Esophagus muscularis mucosa (tissue), 4 donors: ENCODE measurements at places on chromosomes 6 and 20. TPM values are rescaled to one million over a fixed set of nuclear protein-coding genes. Genes with fewer than 3 reads are reported as not detected.

DNA sequence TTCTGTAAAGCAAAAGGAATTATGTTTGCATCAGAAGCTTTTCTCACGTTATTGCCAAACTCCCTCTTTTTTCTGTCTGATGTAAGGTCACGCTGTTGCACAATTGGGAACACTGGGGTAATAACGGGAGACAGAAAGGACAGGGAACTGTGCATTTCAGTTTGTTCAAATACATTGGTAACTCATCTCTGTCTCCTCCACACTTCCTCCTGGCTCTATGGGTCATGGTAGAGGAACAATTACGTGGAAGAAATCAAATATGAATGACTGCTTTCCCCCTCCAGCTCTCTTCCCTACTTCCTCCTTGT, 132.2 kb upstream of the TNFAIP3 start:
- no peak overlapping the region for H3K27ac ChIP-seq
- H3K4me3 ChIP-seq: no peak overlapping the region
- no peak for DNase-seq
- no peaks in the 10 kb centered on the region for H3K36me3 ChIP-seq
- H3K27me3 ChIP-seq: no peaks in the 10 kb centered on the region

- DNase-seq: no peak
- H3K4me1 ChIP-seq: no peaks in the 10 kb centered on the region
- H3K4me3 ChIP-seq: no peak overlapping the region
- peaks cover 62% of the 10 kb centered on the region for H3K36me3 ChIP-seq
These were observed 15.0 kb downstream of the C20orf173 start for GRCh38 chr20:35514371-35514932.

GRCh38 chr6:20605061-20605460, 70.8 kb downstream of the CDKAL1 start:
- H3K36me3 ChIP-seq: no peaks in the 10 kb centered on the region
- H3K4me3 ChIP-seq: no peak overlapping the region
- no peaks in the 10 kb centered on the region for H3K4me1 ChIP-seq
- DNase-seq: no peak
- H3K27ac ChIP-seq: no peak overlapping the region
- no peaks in the 10 kb centered on the region for H3K27me3 ChIP-seq

GRCh38 chr6:709471-710056, 16.6 kb upstream of the EXOC2 start:
- H3K4me3 ChIP-seq: peak overlapping the region; percentile 81
- peaks cover 14% of the 10 kb centered on the region for H3K4me1 ChIP-seq
- no peak for DNase-seq
- no peak overlapping the region for H3K27ac ChIP-seq

DNA sequence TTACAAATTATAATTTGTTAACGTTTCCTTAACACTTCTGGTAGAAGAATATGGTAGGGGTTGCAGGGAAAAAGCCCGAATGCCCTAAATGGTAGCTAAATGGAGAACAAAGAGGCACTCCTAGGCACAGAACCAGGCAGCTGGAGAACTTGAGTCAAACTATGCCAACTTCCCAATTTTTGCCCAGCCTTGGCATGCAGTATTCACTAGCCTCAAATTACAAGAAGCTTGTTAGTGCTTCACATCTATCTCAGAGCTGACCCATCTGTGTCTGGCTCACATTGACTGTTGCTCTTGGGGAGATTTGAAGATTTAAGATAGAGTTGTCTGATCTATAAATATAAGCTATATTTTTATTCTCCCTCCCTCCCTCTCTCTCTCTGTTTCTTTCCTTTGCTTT, 19.4 kb upstream of the LRFN2 start:
- no peaks in the 10 kb centered on the region for H3K36me3 ChIP-seq
- no peak for DNase-seq
- H3K4me3 ChIP-seq: no peak overlapping the region
- no peaks in the 10 kb centered on the region for H3K27me3 ChIP-seq
- H3K4me1 ChIP-seq: no peaks in the 10 kb centered on the region

DNA sequence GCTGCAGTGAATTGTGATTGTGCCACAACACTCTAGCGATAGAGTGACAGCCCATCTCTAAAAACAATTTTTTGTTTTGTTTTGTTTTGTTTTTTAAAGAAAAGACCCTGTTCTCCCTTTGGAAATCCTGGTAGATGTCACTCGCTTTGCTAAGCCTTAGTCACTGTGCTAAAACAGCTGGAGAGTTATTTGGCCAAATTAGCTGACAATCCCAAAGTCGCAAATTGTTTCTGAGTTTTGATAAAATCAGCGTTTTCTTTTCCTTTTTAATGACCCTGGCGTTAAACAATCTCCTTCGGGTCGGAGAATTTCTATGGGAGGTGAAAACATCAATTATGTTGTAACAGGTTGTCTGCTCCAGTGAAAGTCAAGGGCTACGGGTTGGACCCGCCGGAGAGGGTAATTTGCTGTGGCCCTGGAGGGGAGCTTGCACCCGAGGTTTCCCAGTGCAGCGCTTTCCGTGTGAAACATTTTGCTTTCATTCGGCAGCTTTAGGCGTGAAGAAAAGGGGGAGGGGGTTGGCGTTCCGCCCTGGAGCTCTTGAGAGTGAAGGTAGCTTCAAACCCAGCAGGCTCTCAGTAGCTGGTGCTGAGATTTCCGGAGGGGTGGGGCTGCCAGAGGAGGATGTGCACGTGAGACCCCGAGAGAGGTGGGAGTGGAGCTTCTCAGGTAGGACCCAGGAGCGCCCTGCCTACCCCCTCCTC, 296.6 kb downstream of the PHACTR1 start:
- H3K27me3 ChIP-seq: peaks cover 14% of the 10 kb centered on the region
- no peaks in the 10 kb centered on the region for H3K36me3 ChIP-seq
- H3K4me3 ChIP-seq: peak overlapping the region; percentile 52
- H3K27ac ChIP-seq: no peak overlapping the region
- DNase-seq: peak; percentile 86
- H3K4me1 ChIP-seq: peaks cover 31% of the 10 kb centered on the region

- H3K27ac ChIP-seq: no peak overlapping the region
- no peak for DNase-seq
- peaks cover 12% of the 10 kb centered on the region for H3K4me1 ChIP-seq
- H3K4me3 ChIP-seq: no peak overlapping the region
- H3K36me3 ChIP-seq: no peaks in the 10 kb centered on the region
These were observed 19.9 kb downstream of the TPD52L1 start for GRCh38 chr6:125173341-125174095.

- H3K27me3 ChIP-seq: no peaks in the 10 kb centered on the region
- H3K27ac ChIP-seq: no peak overlapping the region
- no peaks in the 10 kb centered on the region for H3K36me3 ChIP-seq
- no peak for DNase-seq
- H3K4me3 ChIP-seq: no peak overlapping the region
These were observed 34.0 kb upstream of the SCGN start for GRCh38 chr6:25617997-25618396.

DNA sequence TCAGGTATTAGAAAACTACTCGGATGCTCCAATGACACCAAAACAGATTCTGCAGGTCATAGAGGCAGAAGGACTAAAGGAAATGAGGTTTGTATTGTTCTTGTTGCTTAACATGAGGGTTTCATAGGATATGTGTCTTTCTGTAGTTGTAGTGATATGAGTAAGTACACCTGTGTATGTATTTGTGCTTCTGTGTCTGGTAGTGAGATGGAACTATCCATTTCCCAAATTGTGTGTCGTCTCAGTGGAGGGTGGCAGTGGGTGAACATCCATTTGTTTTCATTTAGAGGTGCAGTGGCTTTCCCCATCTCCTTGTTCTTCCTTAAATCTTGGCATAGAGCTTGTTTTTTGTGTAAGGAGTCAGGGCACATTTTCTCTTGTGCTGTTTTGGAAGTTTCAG, 8.2 kb downstream of the ASXL1 start:
- H3K27ac ChIP-seq: no peak overlapping the region
- DNase-seq: no peak
- peaks cover 75% of the 10 kb centered on the region for H3K4me1 ChIP-seq
- no peaks in the 10 kb centered on the region for H3K27me3 ChIP-seq
- H3K4me3 ChIP-seq: no peak overlapping the region
- peaks cover 23% of the 10 kb centered on the region for H3K36me3 ChIP-seq

- peaks cover 6% of the 10 kb centered on the region for H3K4me1 ChIP-seq
These were observed 9.1 kb downstream of the RBCK1 start for GRCh38 chr20:416950-417800.

DNA sequence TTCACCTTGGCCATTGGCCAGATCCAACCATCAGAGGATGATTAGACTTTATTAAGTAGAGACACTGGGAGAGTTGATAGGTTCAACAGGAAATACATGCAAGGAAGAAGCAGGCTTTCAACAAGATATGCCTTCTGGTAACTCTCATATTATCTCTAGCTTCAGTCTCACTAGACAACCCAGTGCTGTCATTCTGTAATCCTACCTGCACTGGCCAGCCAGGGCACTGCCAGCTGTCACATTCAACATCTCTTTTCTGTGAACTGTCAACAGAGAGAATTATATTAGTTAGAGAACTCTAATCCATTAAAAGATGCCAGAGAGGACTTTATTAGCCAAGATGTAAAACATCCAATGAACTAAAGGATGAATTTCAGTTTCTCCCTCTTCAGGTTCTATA, 337.9 kb upstream of the JAG1 start:
- H3K27ac ChIP-seq: no peak overlapping the region
- no peak for DNase-seq
- H3K4me3 ChIP-seq: no peak overlapping the region
- H3K27me3 ChIP-seq: no peaks in the 10 kb centered on the region

DNA sequence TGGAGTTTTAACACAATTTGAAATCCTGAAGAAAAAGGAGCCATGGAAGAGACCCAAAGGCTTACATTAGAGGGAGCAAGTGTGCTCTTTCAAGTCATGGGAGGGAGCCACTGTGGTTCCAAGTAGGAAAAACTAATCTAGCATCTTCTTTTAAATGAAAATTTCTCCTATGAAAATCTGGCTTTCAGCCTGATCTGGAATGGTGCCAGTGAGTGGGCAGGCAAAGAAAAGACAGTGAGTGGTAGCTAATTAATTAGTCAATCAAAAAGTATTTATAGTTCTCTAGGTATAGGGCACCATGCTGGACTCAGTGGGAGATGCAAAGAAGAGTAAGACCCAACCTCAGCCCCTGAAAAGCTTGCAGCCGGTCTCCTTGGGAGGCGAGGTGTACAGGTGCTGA, 21.9 kb downstream of the CAP2 start:
- peaks cover 59% of the 10 kb centered on the region for H3K4me1 ChIP-seq
- no peak overlapping the region for H3K4me3 ChIP-seq
- H3K27ac ChIP-seq: no peak overlapping the region

DNA sequence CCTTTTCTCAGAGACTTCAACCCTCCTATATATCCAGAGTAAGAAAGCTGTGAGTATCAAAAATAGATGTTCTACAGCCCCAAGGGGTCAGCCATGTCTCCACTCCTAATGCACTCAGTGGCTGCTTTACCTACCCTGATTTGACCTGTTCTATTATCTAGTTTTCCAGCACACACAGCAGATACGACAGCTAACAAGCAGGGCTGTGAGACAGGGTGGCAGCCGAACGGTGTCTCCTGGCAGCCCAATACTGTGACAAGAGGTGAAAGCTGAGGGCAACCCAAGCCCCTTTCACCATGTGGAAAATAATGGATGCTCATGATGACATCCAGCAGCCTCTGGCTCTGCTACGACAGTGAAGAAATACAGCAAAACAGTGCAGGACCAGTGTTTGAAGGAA, 67.9 kb downstream of the KIF13A start:
- no peaks in the 10 kb centered on the region for H3K36me3 ChIP-seq
- no peaks in the 10 kb centered on the region for H3K27me3 ChIP-seq
- no peak overlapping the region for H3K4me3 ChIP-seq
- H3K4me1 ChIP-seq: peaks cover 75% of the 10 kb centered on the region

DNA sequence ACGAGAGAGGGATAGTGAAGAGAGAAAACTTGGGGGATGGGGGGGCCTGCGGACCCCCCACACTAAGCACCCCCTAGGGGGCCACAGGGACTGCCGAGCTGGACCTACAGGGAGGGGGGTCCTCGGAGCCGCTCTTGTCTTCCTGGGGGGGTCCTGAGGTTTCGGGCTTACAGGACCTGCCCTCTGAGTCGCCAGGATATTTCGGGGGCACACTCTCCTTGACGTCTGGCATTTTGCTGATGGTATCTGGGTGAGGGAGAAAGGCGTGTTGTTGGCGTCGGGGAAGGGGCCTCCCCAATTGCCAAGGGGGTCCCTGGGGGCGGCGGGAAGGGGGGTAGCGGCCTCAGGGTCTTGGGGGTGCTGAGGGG, 516 bp downstream of the TCP11 start:
- DNase-seq: no peak
- H3K4me3 ChIP-seq: peak overlapping the region; percentile 29
- no peak overlapping the region for H3K27ac ChIP-seq
- no peaks in the 10 kb centered on the region for H3K27me3 ChIP-seq

- DNase-seq: peak; percentile 83
- H3K4me3 ChIP-seq: no peak overlapping the region
- H3K27ac ChIP-seq: peak overlapping the region; percentile 45
- no peaks in the 10 kb centered on the region for H3K27me3 ChIP-seq
These were observed 109.2 kb upstream of the TMEM170B start for GRCh38 chr6:11428371-11428770.

DNA sequence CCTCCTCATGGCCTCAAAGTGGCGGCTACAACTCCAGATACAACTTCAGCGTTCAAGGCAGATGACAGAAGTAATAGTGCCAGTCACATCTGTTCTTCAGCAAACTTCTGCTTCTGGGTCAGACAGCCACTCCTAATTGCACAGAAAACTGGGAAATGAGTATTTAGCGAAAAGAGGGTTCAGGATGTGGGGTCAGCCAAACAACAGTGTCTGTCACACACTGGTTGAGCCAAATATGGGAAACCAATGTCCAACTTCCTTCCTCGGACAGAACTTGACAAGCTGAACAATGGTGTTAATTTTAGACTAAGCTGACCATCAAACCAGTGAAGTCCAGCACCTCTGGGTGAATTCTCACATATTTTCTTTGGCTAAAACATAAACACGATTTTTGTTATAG, 22.1 kb downstream of the NUDT3 start:
- no peak overlapping the region for H3K27ac ChIP-seq
- no peaks in the 10 kb centered on the region for H3K36me3 ChIP-seq
- H3K27me3 ChIP-seq: no peaks in the 10 kb centered on the region
- H3K4me1 ChIP-seq: peaks cover 32% of the 10 kb centered on the region
- no peak for DNase-seq

Gene KCNS1
- total RNA-seq: 0.17 TPM

Gene FAXC
- total RNA-seq: 44.7 TPM

Gene GABRR2
- total RNA-seq: not detected

Gene SLC24A3
- total RNA-seq: 11.5 TPM

Gene TPBG
- 118 TPM for total RNA-seq

Gene ZNF311
- total RNA-seq: 0.17 TPM

Gene GRIK2
- total RNA-seq: 0.46 TPM

Gene GNMT
- 3.6 TPM for total RNA-seq

Gene SMIM8
- 5.3 TPM for total RNA-seq

Gene TFAP2A
- 3.0 TPM for total RNA-seq

Gene HLA-DRB1
- total RNA-seq: 46.3 TPM
